ENCODE measurements at places on chromosomes 4 and X.

DNA sequence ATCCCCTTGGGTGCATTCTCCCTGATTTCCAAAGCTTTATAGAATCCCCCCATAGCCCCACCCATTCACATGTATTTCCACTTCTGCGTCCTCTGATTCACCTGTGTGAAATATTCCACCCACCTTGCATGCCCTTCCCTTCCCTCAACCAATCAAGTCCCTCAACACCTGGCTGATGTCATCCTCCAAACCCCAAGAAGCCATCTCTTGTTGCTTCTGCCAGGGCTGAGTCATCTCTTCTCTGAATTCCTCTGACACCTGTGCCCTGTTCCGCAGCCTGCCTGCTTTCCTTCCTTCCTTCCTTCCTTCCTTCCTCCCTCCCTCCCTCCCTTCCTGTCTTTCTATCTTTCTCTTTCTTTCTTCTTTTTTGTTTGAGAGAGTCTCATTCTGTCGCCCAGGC, 9.9 kb downstream of the CRMP1 start:
- DNase-seq: no peak

DNA sequence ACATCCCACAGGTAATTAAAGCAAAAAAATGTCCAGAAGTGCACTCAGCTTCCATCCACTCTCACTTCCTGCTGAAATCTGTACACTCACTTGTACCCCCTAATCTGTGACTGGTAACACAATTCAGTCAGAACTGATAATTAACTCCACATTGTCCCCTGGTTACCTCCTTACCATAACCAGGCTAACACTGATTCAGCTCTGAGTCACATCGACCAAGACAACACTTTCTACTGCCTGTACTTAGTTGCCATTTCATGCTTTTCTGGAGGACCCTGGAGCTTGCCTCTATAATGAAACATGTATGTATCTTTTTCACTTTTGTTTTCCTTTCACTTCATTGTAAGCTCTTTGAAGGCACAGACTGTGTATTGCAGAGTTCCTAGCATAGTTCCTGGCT, 130.9 kb upstream of the GABRG1 start:
- DNase-seq: no peak

DNA sequence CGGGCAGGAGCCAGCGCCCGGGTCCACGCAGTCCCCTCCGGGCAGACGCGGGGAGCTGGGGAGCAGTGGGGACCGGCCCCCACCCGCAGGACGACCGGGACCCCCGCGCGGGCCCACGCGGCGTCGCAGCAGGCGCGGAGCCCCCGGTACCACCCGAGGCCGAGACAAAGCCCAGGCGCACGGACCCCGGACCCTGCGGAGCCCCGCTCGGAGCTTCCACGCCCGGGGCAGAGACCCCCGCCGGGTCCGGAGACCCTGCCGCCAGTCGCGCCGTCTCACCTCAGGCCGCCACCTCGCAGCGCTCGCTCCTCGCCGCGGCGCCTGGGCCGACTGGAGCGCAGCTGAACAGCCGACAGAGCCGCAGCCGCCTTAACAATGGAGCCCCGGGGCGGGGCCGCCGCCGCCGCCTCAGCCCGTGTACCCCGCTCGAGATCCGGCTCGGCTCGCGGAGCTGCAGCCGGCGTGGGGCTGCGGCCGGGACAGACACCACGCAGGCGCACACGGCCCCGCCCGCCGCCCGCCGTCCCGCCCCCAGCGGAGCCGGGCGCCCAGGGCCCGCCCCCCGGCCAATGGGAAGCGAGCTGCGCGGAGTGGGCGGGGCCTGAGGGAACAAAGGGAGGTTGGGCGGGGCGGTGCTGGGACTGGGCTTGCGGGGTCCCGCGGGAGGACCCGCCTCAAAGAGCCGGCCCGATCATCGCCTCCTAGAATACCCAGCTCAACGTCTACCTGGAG, at the start of gene AFAP1:
Gene AFAP1, minus strand, starts transcription at position 485 of the 732 bp plus-strand sequence. CDS start 67,783 bp downstream, outside the sequence.
- peak; percentile 82 for DNase-seq

GRCh38 chr4:73583666-73584065, 36.6 kb downstream of the RASSF6 start:
- no peak for DNase-seq

- DNase-seq: no peak
Measured at GRCh38 chrX:41148553-41148952, 63.3 kb downstream of the USP9X start.

DNA sequence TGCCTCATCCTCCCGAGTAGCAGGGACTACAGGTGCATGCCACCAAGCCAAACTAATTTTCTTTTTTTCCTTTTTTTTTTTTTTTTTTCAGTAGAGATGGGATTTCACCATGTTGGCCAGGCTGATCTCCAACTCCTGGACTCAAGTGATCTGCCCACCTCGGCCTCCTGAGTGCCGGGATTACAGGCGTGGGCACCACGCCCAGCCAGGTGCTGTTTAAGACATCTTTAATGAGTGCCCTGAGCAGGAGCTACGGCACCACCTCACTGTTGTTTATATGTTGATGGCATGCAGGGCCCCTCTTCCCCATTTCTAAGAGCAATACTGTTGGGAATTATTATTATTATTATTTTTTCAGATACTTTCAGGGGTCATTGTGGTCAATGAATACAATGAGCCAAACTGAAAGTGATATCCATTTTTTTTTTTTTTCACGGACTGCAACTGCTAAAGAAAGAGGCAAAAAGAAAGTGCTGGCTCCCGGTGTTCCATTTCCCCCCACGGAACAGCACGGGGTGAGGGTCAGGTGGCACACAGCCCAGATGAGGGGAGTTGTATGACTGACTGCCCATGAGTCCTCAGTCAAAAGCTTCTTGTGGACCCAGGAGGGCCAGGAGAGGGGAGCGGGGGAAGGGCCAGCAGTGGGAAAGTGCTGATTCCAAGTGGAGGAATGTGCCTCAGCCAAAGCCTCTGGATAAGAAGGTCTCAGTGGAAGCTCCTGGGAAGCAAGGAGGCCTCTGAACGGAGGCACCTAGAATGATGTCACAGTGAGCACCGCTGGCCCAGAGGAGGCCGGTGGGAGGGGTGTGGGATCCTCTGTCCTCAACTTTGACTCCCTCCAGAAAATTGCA, 101.8 kb upstream of the HPF1 start:
- no peak for DNase-seq

DNA sequence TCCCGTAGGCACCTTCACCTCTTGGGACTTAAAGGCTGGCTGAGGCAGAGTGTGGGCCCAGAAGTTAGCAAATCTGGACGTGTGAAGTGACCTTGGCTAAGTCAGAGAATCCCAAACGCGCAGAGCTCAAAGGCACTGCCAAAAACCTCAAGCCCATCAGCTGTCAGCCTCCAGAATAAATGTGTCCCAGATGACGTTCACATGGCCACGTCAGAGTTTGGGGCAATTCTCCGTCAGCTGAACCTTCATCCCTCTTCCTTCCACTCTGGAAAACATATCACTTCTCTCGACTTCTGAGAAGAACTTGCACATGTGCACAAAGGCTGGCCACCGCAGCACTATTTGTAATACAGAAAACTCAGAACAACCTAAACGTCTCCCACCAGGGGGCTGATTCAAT, 35.7 kb upstream of the APLN start:
- DNase-seq: no peak

DNA sequence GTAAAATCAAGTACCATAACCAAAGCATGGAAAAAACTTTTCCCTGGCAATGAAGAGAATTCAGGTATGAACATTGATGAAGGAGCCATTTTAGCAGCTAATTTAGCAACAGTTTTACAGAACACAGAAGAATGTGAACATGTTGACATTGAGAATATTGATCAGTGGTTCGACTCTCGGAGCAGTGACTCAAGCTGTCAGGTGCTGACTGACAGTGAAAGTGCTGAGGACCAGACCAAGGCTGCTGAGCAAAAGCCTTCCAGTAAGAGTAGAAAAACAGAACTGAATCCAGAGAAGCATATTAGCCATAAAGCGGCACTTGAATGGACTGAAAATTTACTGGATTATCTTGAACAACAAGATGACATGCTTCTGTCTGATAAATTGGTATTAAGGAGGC, 2.8 kb downstream of the TIGD2 start:
- no peak for DNase-seq

- DNase-seq: no peak
Measured at GRCh38 chr4:105455998-105456397, 17.9 kb downstream of the PPA2 start.

DNA sequence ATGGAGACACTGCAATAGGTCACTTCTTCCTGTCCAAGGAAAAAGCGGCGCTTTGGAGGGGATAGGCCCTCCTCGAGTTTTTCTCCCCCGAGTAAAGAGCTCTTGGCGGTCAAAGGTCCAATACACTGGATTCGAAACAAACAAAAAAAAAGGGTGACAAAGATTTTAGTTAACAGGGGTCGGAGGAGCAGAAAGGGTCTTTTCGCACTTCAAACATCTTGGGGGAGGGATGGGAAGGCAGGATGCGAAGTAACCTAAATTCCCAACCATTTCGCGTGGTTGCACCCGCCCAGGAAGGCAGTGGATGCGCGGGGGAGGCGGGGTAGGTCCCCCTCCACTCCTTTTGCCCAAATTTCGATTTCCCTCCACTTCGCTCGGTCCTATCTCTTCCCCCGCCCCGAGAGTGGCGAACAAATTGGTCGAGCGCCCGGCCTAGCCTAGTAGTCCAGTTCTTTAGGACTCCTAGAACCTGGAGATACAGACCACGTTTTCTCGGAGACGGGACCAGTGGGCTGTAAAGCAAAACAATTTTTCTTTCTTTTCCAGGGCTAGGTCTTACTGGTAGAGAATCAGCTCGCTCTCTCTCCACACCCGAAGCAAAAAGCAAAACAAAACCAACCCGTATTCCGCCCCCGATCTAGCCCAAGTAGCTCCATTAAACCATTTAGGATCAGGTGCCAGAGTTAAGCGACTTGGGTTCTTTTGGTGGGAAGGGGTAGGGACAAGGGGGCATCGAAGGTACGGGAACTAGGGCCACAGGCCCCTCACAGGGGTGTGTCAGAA, 2.0 kb upstream of the STAG2 start:
- DNase-seq: no peak

GRCh38 chrX:41711021-41711667, 12.8 kb upstream of the GPR82 start:
- no peak for DNase-seq

DNA sequence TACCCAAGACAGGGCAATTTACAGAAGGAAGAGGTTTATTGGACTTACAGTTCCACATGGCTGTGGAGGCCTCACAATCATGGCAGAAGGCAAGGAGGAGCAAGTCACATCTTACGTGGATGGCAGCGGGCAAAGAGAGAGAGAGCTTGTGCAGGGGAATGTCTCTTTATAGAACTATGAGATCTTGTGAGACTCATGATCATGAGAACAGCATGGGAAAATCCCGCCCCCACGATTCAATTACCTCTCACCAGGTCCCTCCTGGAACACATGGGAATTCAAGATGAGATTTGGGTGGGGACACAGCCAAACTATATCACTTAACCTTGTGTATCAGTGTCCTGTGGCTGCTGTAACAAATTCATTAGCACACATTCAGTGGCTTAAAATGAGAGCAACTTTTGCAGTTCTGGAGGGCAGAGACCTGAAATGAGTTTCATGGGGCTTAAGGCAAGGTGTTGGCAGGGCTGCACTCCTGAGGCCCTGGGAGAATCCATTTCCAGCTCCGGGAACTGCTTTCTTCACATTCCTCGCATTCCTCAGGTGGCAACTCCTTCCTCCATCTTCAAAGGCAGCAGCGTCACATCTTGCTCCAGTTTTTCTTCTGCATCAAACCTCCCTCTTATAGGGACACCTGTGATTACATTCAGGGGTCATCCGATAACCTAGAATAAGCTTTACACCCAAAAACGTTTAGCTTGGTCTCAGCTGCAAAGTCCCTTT, 22.3 kb upstream of the NSG1 start:
- DNase-seq: no peak

DNA sequence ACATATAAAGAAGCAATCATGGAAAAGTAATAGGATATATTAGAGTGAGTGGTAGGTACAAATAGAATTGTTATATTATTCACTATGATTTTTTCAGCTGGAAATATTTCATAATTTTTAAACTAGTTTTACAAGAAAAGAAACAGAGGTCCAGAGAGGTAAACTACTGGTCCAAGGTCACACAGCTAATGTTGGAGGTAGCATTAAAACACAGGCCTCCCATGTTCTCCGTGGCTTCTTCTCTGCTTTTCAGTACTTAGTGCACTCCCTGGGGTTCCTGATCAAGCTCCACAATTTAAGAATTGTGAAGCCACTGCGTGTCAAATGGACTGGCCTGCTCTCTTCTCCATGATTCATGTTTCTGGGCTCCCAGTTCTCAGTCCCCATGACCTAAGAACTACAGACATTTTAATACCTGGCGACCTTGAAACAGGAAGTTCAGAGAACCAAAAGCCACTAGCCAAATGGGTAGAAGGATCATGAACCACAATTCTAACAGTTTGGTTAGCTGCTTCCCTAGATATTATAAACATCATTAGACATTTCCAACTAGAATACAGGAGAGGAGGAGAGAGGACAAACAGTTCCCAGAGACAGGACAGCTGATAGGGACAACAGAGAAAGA, 172.0 kb upstream of the KLF3 start:
- DNase-seq: no peak

DNA sequence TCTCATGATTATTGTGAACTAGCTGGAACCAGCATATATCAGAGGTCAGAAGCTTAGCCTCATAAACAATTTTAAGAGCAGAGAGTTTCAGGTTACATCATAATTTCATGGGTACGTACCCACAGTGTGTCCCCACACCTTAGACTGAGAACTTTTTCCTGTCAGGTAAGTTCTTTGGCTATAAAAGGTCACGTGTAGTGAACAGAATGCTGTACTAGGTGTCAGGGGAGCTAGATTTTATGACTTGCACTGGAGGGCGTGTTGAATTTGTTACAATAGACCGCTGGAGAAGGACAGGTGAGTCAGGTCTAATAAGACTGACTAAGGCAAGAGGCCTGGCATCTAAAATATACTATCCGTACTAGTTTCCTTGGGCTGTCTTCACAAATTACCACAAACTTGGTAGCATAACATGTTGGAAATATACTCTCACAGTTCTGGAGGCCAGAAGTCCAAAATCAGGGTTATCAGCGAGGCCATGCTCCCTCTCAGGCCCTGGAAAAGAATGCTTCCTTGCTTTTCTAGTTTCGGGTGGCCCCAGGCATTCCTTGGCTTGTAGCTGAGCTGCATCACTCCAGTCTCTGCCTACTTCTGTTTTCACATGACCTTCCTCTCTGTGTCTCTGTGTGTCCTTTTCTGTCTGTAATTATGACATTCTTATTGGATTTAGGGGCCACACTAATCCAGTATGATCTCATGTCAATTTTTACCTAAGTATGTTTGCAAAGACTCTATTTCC, 512.0 kb upstream of the NR3C2 start:
- DNase-seq: no peak

- DNase-seq: no peak
Measured at GRCh38 chr4:176198316-176198903, 3.0 kb upstream of the SPATA4 start.

DNA sequence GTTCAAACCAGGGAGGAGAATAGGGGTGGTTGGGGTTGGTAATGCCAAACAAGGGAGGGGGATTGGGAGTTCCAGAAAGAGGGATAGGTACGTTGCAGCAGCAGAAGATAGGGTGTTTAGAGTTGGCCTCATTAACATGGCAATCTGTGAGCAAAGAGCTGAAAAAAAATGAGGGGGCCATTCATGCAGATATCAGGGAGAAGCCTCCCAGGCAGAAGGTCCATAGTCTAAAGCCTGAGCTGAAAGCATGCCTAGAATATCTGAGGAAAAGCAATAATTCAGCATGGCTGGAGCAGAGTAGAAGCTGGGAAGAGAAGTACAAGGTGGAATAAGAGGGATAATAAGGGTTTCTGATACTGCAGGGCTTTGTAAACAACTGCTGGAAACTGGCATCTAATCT, 550.9 kb upstream of the LCORL start:
- DNase-seq: no peak

All from stimulated activated naive CD4-positive, alpha-beta T cell treated with Interleukin-2 at 50 U/mL for 16 hours (primary cell).